ENCODE measurements at places on chromosomes 5 and 9.

GRCh38 chr9:77016526-77017504 lies 2.6 kb upstream of the FOXB2 start:
- peak; percentile 64 for DNase-seq

- peak; percentile 62 for DNase-seq
Measured at GRCh38 chr5:113487416-113487780, 855 bp downstream of the MCC start.

- DNase-seq = peak; percentile 80
Measured at GRCh38 chr5:139646912-139647505, 1.1 kb upstream of the CXXC5 start.

- no peak for DNase-seq
Measured at GRCh38 chr9:84874022-84874421, 204.5 kb downstream of the NTRK2 start.

DNA sequence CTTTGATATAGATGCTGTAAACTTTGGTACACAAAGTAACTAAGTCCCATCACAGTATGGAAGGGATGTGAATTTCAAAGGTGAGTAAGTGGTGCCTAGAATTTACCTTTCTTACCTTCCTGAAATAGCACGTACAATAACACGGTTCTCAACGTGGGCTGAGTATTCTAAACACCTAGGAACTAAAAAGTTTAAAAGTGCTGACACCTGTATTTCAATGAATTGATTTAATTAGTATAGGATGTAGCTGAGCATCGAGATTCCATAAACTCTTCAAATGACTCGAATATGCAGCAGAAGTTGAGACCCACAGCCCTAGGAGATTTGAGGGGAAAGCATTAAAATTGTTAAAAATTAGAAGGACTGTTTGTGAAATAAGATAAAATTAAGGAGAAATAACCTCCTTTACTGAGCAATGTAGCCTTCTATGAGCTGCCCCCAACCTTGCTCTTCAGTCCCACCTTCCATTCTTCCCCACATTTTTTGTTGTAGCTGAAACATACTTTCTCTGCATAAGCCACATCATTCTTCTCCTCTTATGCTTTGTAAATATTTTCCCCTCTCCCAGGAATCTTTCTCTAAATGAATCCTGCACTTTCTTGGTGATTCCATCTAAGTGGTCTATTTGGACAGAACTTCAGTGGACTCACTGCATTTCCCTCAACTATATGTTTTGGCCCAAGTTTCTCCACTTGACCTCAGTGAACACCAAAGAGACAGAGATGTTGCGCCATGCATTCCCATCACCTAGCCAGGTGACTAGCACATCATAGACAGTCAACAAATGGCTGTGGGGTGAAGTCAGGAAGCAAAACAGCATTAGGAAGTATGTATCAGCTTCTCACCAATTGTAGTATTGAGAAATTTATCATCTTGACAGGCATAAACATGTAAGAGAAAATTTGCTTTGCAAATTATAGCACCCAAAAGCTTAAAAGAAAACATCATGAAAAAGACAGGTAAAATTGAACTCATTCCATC lies 156.5 kb upstream of the TAS2R1 start:
- DNase-seq = no peak

- DNase-seq = no peak
Measured at GRCh38 chr9:108095496-108095895, 605.9 kb upstream of the KLF4 start.

Data from islet precursor cell (in vitro differentiated cells).